ENCODE measurements at places on chromosomes 16 and 17.

- no peak for DNase-seq
These were observed 50.1 kb downstream of the PRMT7 start for GRCh38 chr16:68360956-68361355.

GRCh38 chr17:28328325-28328724 is 6.9 kb downstream of the IFT20 start:
- DNase-seq, result no peak

- DNase-seq, result no peak
These were observed 10.0 kb downstream of the CEP295NL start for GRCh38 chr17:78892936-78893379.

DNA sequence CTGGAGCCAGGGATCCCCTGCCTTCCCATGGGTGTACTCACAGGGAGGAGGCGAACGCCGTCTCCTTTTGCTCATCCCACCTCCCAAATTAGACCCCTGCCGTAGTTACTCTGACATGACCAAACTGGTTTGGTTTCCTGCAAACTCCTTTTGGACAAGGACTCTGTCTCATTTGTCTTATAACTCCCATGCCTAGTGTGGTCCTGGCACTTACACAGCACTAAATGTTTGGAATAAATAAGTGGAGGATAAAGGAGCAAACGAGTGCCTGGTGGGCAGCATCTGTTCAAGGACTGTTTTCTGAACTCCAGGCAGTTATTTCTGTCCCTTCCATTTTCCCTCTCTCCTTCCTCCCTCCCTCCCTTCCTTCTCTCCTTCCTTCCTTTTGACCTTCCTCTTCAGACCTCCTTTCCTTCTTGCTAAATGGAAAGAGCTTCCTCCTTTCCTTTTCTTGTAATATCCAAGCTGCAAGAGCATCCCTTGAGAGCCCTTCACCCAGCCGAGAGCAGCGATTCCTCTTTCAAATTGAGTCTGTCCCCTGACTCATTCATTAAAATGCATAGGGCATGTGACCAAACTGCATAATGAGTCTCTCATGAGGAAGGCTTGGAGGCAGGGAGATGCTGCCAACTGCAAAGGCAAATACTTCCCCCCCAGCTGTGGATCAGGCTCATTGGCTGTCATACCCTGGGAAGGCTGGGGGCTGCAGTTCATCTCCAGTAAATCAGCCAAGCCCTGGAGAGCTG is 36.8 kb downstream of the CHD9 start:
- peak; percentile 93 for DNase-seq

GRCh38 chr17:32286518-32286900 is 20.9 kb downstream of the RHBDL3 start:
- DNase-seq, result no peak

DNA sequence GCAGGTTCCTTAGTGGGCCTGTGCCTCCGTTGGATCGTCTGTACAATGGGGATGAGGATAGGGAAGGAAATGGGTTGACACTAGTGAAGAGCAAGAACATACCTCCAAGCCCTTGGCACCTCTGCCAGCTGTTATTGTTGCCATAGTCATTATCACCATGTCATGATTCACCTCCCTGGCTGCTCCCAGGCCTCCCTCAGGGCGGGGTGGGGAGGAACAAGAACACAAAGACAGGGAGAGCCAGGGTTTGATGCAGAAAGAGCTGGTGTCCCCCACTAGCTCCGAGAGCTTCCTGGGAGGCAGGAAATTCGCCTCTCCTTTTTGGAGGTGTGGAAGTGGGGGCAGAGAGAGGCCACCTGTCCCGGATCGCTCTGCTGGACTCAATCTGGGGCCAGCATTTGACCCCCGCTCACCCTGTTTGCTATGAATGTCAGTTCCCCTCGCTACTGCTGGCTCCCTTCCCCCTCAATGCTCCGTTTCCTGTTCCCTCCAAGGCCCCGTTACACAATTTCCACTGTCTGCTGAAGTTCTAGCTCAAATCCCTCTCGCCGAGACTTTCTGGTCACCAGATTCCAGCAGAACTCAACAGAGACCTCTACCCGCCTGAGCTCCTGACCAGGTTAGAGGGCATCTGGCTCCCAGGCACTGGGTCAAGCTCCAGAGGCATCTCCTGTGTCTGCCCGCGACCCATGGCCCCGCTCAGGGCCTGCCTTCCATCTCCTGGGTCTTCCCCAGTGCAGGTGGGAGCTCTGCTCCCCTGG is 9.1 kb downstream of the TIMP2 start:
- DNase-seq, result peak; percentile 84

DNA sequence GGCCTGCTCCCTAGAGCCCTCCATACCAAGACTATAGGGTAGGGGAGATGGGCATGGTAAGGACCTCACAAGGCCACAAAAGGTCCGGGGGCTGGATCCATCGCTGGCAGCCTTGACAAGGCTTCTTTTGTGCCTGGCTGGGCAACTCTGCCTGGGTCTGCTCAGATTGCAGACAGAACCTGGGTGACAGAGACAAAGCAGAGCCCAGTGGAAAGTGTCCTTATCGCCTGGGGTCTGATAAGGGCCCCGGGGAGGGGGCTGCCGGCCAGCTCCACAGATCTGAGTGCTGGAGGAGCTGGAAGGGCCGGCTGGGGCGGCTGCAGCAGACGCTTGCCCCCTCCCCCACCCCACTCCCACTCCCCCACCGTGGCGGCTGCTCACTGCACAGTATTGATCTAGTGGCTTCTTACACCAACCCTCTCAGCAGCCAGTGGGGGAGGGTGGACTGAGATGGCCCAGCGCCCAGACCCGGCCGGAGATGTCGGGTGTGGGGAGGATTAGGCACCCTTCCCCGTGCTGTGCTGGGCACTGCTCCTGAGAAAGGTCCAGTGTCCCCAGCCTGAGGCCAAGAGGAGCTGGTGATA is 7.2 kb downstream of the MMP15 start:
- no peak for DNase-seq

DNA sequence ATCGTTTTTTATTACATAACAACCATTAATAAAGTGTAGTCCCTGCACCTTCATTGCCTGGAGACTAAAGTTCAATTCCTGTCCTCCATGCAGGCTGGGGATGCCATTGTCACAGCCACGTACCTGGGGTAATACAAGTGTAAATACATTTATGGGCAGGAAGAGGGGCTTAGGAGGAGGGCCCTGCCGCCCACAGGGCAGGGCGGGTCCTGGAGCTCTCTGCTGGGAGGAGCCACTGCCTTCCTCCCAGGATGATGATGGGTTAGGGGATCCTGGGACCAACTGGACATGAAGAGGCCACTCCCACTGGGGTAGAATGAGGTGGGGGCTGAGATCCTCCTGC is 44.1 kb upstream of the SLC38A10 start:
- no peak for DNase-seq

- DNase-seq, result peak; percentile 57
These were observed 2.1 kb upstream of the MFAP4 start for GRCh38 chr17:19388791-19389785.

DNA sequence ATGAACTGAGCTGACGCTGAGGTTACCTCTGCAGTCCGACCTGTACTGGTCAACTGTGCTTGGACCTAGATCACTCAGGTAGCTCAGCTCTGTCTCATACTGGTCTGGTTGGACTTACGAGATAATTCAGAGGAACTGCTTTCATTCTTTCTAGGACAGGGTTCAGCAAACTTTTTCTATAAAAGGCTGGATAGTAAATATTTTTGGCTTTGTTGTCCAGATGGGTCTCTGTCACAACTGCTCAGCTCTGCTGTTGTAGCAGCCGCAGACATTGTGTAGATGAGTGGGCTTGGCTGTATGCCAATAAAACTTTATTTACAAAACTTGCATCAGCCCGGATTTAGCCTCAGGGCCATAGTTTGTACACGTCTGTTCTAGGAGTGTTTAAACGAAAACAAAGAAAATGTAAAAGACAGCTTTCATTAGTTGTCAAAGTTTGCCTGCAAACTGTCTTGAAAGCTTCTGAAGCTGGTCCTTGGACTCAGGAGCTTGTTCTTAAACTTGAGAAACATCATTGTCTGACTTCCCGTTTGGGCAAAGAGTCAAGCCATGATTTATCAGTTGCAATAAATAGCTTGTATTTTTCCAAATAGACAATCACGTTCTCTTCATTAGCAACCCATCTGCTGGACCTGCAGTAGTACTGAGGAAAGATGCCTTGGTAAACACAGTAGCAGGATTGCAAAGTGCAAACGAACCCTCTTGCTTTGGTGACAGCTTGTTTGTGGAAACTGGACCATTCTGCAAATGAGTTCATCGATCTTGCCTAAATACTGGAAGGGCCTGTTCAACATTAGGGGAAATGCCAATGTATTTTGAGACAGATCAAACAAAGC is 253.4 kb downstream of the SNX29 start:
- no peak for DNase-seq

DNA sequence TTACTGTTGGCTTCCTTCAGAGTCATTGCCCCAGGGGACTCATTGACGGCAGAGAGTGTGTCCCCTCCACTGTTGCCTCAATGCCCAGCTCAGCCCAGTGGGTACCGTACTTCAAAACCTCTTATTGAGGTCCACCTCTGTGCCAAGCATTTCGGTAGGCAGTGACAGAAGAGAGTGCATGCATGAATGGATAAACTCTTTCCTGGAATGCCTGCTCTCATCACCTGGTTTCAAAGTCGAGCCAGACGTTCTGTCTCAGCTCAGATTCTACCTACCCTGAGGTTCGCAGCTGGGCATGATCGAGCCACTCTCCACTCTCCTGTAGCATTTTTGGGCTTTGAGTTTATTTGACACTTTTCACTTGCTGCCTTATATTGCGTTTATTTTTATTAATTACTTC is 647.0 kb downstream of the MAF start:
- no peak for DNase-seq

DNA sequence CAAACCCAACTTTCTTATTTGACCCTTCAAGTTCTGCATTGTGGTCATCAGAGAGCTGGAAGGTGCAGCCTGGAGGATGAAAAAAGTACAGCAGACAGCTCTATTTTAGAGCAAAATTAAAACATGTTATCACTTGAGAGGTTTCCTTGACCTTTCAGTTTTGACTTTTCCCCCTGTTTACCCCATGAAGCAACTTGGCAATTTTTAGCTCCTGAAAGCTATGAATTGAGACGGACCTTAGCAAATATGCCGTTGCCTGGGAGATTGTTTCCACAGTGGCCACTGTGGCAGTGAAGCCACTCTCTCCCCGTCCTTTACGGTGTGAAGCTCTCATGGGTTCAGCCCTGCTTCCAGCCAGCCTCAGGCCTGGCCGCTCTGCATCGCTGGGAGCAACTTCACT is 398.6 kb downstream of the CPPED1 start:
- no peak for DNase-seq

GRCh38 chr17:5596421-5596820 is 12.1 kb upstream of the NLRP1 start:
- no peak for DNase-seq

- DNase-seq, result no peak
These were observed 85.6 kb downstream of the WNT3 start for GRCh38 chr17:46732754-46733398.

GRCh38 chr16:19559242-19559910 is 3.9 kb downstream of the VPS35L start:
- DNase-seq, result peak; percentile 73

GRCh38 chr17:8542599-8543502 is 87.7 kb downstream of the MYH10 start:
- DNase-seq, result peak; percentile 39

DNA sequence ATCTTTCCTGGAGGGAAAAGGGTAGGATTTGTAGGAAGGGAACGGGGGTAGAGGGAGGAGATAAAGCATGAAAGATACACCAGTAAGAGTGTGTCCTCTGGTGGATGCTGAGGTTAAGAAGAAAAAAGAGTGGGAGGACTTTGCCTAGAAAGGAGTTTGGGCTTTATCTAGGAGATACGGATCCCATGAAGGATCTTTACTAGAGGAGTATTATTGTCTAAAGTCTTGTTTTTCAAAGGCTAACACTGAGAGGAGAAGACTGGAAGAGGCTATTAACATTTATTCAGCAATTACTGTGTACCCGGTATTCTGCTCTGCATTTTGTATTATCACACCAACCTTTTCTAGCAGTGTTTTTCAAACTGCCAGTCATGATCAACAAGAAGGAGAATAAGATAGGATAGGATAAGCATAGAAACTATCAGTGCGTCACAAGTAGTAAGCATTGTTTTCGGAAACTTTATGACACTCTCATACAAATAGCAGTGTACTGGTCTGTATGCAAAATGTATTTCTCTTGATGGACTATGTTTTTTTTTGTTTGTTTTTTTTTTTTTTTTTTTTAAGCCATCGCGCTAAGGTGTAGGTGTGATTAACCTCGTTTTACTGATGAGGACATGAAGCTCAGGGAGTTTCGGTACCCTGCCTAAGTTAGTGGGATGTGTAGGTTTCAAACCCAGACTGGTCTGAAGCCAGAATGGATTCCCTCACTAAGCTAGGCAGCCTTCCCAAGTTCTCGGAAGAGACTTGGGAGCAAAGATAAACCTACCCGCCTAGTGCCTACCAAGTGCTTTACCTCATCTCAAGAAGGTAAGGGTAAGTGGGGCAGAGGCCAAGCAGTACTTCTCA is 1.3 kb upstream of the SP2 start:
- DNase-seq, result no peak

GRCh38 chr16:86775511-86775921 is 197.2 kb downstream of the FOXL1 start:
- no peak for DNase-seq

DNA sequence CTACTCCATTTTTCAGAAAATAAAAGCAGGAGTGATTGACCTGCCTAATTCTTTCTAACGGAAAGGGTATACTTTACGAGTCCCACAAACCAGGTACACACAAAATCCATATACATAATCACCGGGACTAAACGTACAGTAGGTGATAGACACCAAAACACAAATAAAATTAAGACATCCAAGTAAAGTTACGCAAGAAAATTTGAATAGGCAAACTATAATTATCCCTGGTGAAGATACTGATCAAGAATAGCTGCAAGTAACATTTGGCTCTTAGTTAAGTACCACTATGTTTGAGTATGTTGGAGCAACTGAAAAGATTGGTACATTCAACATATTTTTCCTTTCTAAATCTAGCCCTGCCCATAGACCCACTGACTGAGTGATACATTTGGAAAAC is 1.7 kb downstream of the HELZ start:
- no peak for DNase-seq

- peak; percentile 89 for DNase-seq
These were observed 9.0 kb downstream of the C17orf99 start for GRCh38 chr17:78154903-78155811.

- no peak for DNase-seq
These were observed 3.4 kb downstream of the DNAJA2 start for GRCh38 chr16:46970089-46970488.

- no peak for DNase-seq
These were observed 23.9 kb upstream of the NLK start for GRCh38 chr17:28018439-28019070.

- DNase-seq, result peak; percentile 91
These were observed 1.1 kb upstream of the NXN start for GRCh38 chr17:980406-981291.

- no peak for DNase-seq
These were observed 9.5 kb upstream of the CMIP start for GRCh38 chr16:81435103-81435502.

Data from suppressor macrophage treated with lipopolysaccharide for 4 hours (primary cell).